Vagina (tissue), 2 donors: ENCODE measurements at places on chromosomes 7 and 10. TPM values are rescaled to one million over a fixed set of nuclear protein-coding genes. Genes with fewer than 3 reads are reported as not detected.

ELFN1 gene
- total RNA-seq = 2.2 TPM

SPAM1 gene
- total RNA-seq = not detected

HOXA3 gene
- total RNA-seq = 3.9 TPM

DNA sequence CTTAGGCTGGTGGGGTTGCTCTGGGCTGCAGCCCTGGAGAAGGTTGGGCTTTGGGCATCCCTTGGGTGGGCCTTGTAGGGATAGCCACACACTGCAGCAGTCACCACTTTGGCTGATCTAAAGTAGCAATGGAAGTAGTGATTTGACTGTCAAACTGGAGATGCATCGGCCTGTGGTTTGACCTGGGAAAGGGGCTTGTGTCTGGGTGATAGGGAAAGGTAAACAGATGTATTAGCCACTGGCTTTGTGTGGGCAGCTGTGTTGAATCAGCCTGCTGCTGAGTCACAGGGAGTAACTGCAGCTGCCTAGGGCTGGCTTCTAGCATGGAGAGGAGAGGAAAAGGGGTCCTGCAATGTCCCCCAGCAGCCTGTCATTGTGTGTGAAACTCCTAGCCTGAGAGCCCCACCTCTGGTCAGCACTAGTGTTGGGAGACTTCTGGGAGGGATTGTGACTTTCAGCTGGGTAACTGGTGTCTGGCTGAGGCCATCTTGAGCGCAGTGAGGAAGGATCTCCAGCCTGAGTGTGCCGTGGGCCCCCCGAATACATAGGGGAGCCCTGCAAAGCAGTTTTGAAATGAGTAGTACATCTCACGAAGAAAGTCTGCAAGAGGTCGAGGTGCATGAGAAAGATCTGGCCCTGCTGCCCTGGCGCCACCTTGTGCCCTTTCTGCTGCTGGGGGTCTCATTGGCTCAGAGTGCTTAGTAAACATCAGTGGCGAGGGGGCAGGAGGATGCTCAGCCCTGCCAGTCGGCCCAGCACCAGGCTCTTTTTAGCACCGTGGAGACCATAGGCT lies 117.3 kb downstream of the FANK1 start:
- no peak for DNase-seq

DNA sequence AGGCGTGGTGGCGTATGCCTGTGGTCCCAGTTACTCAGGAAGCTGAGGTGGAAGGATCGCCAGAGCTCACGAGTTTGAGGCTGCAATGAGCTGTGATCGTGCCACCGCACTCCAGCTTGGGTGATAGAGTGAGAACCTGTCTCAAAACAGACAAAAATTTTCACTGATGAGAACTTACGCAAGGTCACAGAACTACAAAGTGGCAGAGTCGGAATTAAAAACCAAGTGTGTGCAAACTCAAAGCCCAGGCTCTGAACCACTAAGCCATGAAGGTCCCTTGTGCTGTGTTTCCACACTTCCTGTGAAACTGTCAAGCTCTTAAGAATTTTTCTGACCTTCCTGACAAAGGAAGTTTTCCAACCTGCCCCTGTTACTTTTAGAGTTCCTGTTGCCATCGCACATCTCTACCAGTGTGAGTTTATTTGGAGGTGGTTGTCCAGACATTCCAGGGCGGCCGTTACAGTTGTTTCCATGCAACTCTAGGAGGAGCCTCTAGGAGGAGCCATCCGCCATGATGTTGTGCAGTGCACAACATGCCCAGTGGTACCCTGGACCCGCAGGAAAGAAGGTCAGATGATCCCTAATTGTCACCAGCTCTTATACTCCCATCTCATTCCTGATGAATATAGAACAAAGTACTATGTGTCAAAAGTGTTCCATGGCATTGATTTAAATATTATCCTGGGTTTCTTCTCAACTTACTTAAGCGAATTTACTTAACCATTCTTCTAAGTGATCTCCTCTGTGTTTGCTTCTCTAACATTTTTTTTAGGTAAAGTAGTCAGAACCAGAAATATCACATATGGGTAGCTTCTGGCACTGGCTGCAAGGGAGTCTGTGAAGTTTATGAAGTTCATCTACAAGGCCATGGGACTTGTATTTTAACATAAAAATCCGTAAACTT lies 49.0 kb upstream of the LYZL1 start:
- no peak for DNase-seq

GRCh38 chr7:156177422-156178055 lies 365.3 kb upstream of the SHH start:
- no peak for DNase-seq

GRCh38 chr7:130394421-130395195 lies 14.3 kb downstream of the CPA1 start:
- DNase-seq = no peak
